Stimulated activated CD4-positive, alpha-beta T cell treated with anti-CD3 and anti-CD28 coated beads, Interleukin-15, amount 100 ng/mL, for 1 hour (primary cell): ENCODE measurements at places on chromosomes 16 and 17.
A peak's percentile ranks its signal among the peaks of the same experiment; 100 is the strongest.

- DNase-seq: no peak
These were observed at the start of gene TMC7 for GRCh38 chr16:18983565-18984434. Gene TMC7 (plus strand): TSS chr16:18983934. CDS start chr16:18984064, 130 bp downstream.

- DNase-seq: no peak
These were observed 3.1 kb downstream of the TEX2 start for GRCh38 chr17:64259922-64260321.

DNA sequence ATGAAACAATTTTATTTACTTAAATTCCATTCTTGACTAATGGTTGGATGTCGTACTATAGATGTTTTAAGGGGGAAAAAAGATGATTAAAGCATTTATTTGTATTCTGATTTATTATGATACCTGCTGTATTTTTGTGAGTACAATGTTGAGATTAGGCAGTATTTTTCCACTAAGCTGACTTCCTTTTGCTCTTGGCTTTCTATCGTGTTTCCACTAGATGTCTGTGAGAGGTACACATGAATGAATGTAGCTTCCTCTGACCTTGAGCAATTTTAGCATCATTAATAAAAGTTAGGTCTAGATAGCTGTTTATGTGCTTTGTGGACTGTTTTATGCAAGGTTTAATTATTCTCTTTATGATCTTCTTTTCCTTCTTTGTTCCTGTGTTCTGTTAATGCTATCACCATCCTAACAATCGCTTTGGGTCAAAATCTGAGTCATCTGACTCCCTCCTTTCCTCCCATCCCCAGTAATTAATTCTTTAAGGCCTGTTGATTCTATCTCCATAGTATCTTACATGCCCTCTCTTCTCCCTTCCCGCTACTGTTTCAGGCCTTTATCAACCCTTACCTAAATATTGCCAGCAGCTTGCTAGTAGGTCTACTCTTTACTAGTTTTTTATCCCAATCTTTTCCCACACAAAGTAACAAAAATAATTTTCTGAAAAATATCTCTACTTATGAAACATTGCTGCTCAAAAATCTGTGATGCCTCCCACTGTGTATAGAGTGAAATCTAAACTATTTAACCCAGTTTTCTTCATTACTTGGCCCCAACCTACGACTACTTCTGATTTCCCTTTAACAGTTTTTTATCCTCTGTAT is 76.0 kb downstream of the VMP1 start:
- no peak for DNase-seq

GRCh38 chr16:56203052-56203451 is 11.8 kb downstream of the GNAO1 start:
- peak; percentile 33 for DNase-seq

DNA sequence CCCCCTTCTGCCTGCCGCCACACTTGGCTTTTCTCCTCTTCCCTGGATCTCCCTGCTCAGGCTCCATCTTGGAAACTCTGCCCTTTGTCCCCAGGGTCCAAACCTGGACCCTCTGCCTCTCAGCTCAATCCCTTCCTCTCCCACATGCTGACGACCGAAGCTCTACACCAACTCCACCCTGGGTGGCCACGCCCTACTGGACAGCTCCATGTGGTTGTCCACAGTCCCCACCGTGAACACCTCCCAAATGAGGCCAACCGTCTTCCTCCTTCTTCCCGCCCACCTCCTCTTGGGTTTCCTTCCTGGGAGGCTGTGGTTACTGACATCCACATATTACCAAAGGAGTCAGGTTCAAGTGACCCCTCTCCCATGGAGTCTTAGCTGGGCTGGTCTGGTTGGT is 22.6 kb upstream of the MLKL start:
- DNase-seq: no peak
